ENCODE measurements at places on chromosomes 12 and 14. TPM values are rescaled to one million over a fixed set of nuclear protein-coding genes. Genes with fewer than 3 reads are reported as not detected.

GUCY2C gene
- not detected for total RNA-seq

DNA sequence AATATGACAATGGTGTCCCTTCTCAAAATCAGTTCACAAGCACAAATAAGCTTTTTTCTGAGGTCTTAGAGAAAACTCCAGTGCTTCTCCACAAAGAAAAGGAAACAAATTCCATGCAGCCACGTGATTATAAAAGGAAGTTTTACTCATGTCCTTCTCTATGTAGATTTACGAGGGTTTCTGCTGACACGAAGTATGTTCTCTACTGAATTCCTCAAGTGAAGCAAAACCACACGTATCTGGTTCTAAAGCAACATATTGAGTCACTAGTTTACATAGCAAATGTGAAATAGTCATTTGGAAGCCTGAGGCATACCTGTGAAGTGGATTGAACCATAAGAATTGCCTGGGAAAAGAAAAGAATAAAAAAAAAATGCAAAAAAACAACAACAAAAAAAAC is 31.9 kb downstream of the BMP4 start:
- no peak for DNase-seq

DNA sequence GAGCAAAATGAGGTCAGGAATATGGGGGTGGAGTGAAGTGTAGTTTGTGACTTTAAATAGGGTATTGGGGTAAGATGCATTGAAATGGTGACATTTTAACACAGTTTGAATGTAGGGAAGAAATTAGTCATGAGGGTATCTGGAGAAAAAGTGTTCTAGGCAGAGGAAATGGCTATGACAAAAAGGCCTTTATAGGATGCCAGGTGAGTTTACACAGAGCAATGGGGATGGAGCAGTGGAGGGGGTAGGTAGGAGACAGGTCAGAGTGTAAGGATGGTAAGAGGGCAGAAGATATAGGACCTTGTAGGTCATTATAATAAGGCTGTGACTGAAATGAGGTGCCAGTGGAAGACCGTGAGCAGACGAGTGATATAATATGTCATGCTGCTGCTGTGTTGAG is 30.4 kb downstream of the HEATR5A start:
- DNase-seq: no peak

NELL2 gene
- 0.59 TPM for total RNA-seq

GRCh38 chr14:37587131-37587803 is 7.8 kb downstream of the FOXA1 start:
- no peak for DNase-seq

DNA sequence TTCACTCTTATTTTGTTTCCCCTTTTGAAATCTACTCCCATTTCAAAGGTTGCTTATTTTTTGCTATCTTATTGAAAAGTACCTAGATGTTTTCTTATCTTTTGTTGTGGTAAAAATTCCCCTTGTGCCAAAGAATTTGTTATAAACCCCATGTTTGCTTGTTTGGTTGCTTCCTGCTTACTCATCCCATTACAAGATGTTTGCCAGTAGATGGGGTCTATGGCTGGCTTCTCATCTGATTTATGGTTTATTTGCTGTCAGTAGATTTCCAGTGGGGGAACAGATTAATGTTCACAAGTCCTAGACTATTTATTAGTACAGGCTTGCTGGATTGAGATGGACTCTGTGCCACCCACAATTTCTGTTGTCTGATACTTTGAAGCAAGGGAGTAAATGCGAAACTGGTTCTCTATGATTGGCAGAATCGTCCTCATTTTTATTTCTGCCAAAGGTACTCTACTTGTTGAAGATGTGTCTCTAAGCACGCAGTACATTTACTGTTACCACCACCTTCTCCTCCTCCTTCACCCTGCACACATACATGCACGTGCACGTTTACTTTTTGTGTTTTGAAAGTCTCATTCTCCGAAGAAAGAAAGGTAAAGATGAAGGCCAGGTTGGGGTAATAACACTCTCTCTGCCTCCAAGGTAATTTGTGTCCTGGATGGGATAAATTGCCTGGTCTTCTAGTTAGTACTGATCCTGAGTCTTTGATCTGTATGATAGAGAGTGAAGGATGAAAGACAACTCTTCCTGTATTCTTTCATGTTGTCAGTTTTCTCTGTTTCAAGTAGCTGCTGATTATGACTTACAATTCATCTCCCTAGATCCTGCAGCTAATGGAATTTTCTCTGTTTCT is 117.2 kb upstream of the ATP2B1 start:
- no peak for DNase-seq

CNIH1 gene
- total RNA-seq: 107 TPM

- no peak for DNase-seq
Measured at GRCh38 chr12:102043928-102044327, 17.9 kb downstream of the WASHC3 start.

TAS2R8 gene
- not detected for total RNA-seq

- no peak for DNase-seq
Measured at GRCh38 chr14:68098834-68099233, 279.3 kb downstream of the RAD51B start.

DNA sequence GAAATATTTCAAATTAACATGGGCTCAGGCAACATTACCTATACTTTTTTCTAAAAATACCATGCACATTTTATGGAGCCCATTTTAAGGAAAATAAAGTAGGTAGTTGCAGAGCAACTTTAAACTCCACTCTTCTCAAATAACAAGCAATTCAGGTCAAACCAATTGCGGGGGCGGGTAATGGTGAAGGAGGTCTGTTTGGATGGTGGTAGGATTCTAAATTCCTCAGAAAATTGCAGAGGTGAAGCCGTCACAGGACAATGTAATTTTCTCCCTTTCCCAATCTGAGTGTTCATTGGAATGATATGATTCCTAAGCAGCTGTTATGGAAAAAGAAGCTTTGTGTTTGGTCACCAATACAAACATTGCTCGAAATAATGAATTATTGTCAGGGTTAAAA is 11.6 kb downstream of the PKP2 start:
- no peak for DNase-seq

GRCh38 chr14:76768671-76769500 is 7.6 kb downstream of the VASH1 start:
- DNase-seq: no peak

USP44 gene
- 1.1 TPM for total RNA-seq

GRCh38 chr14:99685151-99685591 is 1.1 kb downstream of the CYP46A1 start:
- no peak for DNase-seq

DNA sequence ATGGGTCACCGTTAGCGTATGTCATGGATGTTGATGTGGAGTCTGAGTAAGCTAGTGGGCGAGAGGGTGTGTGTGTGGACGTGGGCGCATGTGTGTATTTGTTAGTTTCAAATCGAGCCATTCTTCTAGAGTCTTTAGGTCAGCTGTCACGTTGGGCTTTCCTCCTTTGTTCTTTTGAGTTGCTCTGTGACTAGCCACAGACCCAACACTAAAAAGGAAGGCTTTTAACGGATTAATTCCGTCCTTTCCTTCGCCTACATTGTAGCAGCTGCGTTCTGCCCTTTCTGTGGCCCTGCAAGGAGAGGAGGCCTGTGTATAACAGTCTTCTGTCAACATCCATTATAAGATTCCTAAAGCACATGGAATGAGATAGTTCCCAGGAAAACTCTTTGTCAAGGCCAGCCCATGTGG is 117.2 kb upstream of the DNM1L start:
- DNase-seq: no peak

DNA sequence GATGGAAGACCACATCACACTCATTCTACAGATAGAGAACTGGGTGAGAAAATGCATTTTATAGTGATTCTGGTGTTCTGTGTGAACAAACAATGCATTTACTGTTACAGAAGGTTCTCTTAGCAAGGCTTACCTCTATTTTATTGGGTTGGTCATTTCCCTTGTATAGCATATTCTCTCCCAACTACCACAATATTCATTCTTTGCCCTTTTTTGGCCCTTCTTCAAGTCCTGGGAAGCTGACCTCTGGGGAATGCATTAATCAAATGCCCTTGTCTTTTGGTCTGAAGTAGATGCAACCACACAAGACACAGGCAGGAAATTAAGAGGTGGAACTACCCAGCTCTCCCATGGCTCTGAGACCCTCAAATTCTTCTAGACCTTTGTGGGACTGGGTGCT is 19.5 kb downstream of the DCN start:
- no peak for DNase-seq

- DNase-seq: peak; percentile 91
Measured at GRCh38 chr14:73741386-73741875, 27.2 kb upstream of the PNMA1 start.

- DNase-seq: peak; percentile 43
Measured at GRCh38 chr12:132163041-132163910, 19.0 kb downstream of the NOC4L start.

DNA sequence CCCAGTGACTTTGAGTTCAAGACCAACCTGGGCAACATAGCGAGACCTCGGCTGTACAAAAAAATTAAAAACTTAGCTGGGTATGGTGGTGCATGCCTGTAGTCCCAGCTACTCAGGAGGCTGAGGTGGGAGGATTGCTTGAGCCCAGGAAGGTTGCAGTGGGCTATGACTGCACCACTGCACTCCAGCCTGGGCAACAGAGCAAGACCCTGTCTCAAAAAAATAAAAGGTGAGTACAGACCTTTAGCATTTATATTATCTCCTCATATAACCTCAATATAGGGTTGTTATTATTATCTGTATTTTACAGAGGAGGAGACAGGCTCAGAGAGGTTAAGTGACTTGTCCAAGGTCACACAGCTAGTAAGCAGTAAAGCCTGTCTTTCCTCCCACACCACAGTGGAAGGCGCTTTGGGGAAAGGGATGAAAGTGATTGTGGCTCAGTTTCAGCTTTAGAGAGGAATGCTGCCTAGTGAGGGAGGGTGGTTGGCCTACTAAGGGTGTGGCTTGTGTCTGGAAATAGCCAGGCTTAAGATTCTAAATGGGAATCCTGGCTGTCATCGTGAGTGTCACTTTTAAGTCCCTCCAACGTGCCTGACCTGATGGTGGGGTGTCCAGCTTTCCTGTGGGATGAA is 7.2 kb downstream of the TPCN1 start:
- DNase-seq: no peak

DNA sequence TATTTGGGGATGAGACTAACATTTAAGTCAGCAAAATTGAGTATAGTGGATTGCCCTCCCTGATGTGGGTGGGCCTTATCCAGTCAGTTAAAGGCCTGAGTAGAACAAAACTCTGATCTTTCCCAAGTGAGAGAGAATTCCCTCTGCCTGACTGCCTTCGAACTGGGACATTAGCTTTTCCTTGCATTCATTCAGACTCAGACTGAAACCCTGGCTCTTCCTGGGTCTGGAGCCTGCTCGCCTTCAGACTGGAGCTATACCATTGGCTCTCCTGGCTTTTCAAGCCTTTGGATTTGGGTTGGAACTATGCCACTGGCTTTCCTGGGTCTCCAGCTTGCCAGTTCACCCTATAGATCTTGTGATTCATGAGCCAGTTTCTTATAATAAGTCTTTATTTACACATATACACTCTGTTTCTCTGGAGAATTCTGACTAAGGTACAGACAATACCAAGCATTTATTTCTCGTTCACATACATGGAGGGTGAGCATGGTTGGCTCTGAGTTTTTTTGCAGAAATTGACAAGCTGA is 296.5 kb downstream of the ERC1 start:
- no peak for DNase-seq

GRCh38 chr12:7583471-7583870 is 79.9 kb upstream of the CD163 start:
- no peak for DNase-seq

- no peak for DNase-seq
Measured at GRCh38 chr12:96606644-96607043, 117.3 kb downstream of the CFAP54 start.

- DNase-seq: no peak
Measured at GRCh38 chr12:126198516-126198915, 1133.3 kb downstream of the AACS start.

GRCh38 chr12:118357257-118358007 is 15.3 kb downstream of the TAOK3 start:
- DNase-seq: no peak

NOXRED1 gene
- not detected for total RNA-seq

DNA sequence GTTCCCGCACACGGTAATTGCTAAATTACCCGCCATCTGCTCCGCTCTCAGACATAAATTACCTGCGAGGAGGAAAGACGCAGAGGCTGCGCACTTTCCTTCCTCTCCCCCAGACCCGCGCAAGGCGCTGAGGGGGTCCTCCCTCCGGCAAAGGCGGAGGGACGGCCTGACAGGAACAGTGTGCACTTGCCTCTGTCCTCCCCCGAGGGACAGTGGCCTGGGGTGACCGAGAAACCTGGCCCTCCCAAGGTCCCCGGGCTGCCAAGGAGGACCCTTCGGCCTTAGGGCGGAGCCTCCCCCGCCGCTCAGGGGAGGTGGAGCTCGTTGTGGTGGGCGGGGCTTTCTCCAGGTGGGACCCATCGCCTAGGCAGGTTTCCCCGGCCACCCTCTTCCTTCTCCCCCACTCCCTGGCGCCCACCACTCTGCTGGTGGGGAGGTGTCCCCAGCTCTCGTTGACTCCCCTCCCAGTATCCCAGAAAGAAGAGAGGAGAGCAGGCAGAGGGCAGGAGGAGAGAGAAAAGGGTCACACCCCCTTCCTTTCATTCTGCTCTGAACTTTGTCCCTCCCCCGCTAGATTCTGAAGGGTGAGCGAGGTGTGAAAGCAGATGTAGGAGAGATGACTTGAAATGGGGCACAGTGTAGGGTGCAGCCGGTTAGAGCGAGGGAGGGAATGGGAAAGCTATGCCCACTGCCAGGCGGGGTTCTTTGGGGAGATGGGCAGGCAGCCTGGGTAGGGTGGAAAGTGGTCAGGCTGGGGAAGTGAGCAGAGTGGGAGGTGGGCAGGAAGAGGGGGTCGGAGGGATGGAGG is 11.4 kb upstream of the CALCOCO1 start:
- no peak for DNase-seq

NCOR2 gene
- total RNA-seq: 137 TPM

TAS2R10 gene
- 0.23 TPM for total RNA-seq

DNA sequence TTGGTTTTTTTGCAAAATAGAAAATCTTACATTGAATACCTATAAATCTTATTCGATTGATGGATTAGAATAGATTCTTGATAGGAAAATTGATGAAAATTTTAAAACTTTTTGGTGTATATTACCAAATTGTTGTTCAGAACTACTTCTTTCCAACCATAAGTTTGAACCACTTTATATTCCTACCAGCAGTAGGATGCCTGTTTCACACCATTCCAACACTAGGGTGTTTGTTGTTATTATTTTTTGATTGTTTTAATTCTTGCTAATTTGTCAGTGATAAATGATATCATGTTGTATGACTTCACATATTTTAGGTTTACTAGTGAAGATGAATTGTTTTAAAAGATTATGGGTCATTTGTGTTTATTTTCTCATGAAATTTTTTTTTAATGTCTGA is 43.4 kb downstream of the UTP20 start:
- no peak for DNase-seq

- no peak for DNase-seq
Measured at GRCh38 chr14:60509438-60510253, 700 bp downstream of the SIX6 start.

KLRG1 gene
- total RNA-seq: 6.0 TPM

GRCh38 chr12:63770375-63770774 is 9.3 kb upstream of the RXYLT1 start:
- DNase-seq: no peak

KRT81 gene
- not detected for total RNA-seq

Measured in right cardiac atrium (tissue), 5 donors.